ENCODE measurements at places on chromosomes 5 and 9.

DNA sequence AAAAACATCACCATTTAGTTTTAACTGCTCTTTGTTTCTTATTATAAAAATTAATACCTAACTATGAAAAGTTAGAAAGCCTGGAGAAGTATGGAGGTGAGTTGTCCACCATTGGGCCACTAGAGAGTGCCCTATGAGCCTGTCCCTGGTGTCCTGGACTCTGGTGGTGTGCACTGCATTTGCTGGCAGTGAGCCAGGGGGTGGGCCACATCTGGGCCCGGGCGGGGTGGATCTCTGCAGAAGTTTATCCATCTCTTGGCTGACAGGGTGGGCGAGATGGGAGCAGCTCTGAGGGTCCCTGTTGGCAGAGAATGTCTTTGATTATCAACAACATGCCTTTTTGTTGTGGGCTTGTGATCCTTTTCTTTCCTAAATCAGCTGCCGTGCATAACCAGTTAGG is 8.2 kb downstream of the TENT4A start:
- DNase-seq: no peak

DNA sequence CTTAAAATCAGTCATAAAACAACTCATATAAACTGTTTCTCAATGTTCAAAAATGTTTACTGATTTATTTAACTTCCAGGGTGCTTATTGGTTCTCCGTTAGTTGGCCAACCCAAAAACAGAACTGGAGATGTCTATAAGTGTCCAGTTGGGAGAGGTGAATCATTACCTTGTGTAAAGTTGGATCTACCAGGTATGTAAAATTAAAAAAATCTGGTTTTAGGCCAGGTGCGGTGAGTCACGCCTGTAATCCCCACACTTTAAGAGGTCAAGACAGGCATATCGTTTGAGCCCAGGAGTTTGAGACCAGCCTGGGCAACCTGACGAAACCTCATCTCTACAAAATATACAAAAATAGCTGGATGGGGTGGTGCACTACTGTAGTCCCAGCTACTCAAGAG is 73.7 kb downstream of the ITGA1 start:
- no peak for DNase-seq

DNA sequence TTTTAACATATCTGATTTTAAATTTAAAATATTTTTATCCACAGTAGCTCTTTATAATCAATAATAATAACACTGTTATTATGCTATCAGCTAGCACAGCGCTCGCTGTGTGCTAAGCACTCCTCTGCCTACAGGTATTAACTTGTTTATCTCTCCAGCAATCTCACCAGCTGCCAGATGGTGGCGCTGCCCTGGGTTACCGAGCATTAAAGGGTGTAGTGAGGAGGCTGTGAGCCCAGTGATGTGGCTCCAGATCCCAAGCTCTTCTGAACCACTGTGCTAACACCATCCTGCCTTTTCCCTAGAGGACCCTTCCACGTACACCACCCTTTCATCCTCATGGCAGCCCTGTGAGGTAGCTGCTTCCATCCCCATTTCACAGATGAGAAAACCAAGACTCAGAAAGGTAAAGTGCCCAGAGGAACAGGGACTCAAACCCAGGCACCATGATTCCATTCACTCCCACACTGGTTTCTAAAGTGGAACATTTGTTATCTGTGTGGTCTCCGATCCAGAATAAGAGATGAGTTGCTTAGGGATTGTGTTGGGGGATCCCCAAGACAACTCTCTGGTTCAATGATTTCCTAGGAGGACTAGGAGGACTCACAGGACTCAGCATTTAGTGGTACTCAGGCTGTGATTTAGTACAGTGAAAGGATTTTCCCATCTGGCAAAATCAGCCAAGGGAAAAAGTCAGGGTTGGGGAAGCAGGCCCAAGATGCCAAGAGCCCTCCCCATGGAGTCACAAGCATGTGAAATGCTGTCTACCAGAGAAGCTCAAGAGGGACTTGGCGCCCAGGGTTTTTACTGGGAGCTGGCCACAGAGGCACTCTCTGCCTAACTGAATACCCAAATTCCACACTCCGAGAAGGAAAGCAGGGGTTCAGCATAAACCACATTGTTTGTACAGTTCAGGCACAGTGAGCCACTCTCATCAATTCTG is 7.0 kb downstream of the IGFBPL1 start:
- no peak for DNase-seq

DNA sequence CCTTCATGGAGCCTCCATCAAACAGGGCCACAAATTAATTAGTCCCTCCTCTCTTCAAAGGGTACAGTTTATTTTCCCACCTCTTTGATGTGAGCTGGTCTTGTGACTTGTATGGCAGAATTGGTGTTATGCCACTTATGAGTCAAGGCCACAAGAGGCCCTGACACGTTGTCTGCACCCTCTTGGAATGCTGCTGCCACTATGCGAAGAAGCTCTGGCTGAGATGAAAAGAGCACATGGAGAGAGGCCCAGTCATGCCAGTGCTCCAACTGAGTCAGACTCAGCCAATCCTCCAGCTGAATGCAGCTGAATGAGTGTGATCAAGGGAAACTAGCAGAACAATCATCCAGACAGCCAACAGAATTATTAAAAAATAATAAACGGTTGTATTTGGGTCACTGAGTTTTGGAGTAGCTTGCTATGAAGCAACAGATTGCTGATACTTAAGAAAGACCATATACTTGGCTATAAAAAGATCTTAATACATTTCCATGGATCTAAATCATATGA is 128.3 kb downstream of the MARCHF11 start:
- no peak for DNase-seq
